ENCODE measurements at places on chromosomes 7 and 10. TPM values are rescaled to one million over a fixed set of nuclear protein-coding genes. Genes with fewer than 3 reads are reported as not detected.

Gene NRG3
- total RNA-seq = not detected

Gene PARD3
- total RNA-seq = 95.5 TPM

Gene MAGI2
- total RNA-seq = 0.51 TPM

Gene CDK14
- 0.14 TPM for total RNA-seq

Gene TMEM229A
- total RNA-seq = not detected

Gene AMPH
- not detected for total RNA-seq

Gene PVRIG
- total RNA-seq = not detected

Gene NAT16
- total RNA-seq = 0.06 TPM

Gene STK31
- total RNA-seq = 1.2 TPM

Gene PNLIPRP3
- not detected for total RNA-seq

Gene ITIH5
- total RNA-seq = not detected

Gene DDC
- total RNA-seq = 0.96 TPM

Gene TLX1
- not detected for total RNA-seq

Gene NEBL
- 4.2 TPM for total RNA-seq

Gene RET
- total RNA-seq = 1.1 TPM

Gene LIPF
- not detected for total RNA-seq

Gene EFCAB10
- 2.6 TPM for total RNA-seq

Gene LBX1
- total RNA-seq = not detected

Gene AQP1
- 0.37 TPM for total RNA-seq

Gene TUBAL3
- total RNA-seq = 0.48 TPM

Gene CYP2C9
- not detected for total RNA-seq

Gene COMTD1
- 55.6 TPM for total RNA-seq

Gene CYTH3
- total RNA-seq = 19.4 TPM

Gene ACTR3C
- total RNA-seq = not detected

Gene PWWP2B
- 17.8 TPM for total RNA-seq

Gene ENO4
- total RNA-seq = 0.16 TPM

Gene RASA4
- total RNA-seq = 1.8 TPM

Gene ANXA7
- total RNA-seq = 111 TPM

Gene RPEL1
- total RNA-seq = not detected

Gene PRPS1L1
- not detected for total RNA-seq

Gene FZD1
- 2.7 TPM for total RNA-seq

Gene SPDYE16
- total RNA-seq = not detected

Gene C10orf62
- total RNA-seq = not detected

Gene ZNF503
- 13.9 TPM for total RNA-seq

Gene CDC14C
- not detected for total RNA-seq

Gene UNCX
- total RNA-seq = 0.09 TPM

Gene KCNMA1
- total RNA-seq = 67.4 TPM

Gene NRCAM
- 98.3 TPM for total RNA-seq

Gene LIPK
- not detected for total RNA-seq

Gene NKX2-3
- total RNA-seq = 0.07 TPM

Data from A549 treated with RU486 at 1 μM for 4 hours (cell line).